Stimulated activated CD4-positive, alpha-beta T cell treated with anti-CD3 and anti-CD28 coated beads, TNF-alpha, amount 100 ng/mL, for 48 hours (primary cell): ENCODE measurements at places on chromosomes 3 and 15.

DNA sequence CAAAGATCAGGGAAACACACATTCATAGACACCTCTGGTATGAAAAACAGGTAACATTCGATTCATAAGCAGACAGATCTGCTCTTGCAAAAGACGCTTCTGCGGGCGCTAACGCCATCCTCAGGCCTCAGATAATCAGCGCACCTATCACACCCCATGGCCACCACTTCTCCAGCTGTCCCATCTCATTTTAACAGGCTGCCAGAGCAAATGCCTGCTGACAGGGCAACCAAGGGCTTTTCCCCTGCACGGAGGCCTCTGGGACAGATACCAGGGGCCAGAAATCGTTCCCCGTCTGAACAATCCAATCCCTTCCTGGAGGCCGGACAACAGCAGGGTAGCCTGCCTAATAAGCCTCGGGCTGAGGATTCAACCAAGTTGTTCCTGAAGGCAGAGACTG, 15.2 kb downstream of the ABCC5 start:
- no peak for DNase-seq

DNA sequence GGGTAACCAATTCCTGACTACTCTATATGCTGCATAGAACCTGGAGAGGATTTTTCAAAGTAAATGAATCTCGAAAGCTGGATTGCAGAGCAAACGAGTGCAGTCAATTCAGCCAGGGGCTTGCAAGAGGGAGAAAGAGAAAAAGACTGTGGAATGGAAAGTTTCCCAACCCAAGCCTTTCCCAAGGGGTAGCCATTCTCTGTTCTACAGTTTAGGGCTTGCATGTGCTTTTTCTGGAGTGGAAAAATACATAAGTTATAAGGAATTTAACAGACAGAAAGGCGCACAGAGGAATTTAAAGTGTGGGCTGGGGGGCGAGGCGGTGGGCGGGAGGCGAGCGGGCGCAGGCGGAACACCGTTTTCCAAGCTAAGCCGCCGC, 511 bp upstream of the RARB start:
- no peak for DNase-seq

- DNase-seq: no peak
These were observed 461 bp downstream of the PCYT1A start for GRCh38 chr3:196287090-196287439.

- no peak for DNase-seq
These were observed 18.1 kb downstream of the ARL8B start for GRCh38 chr3:5140230-5140621.

- DNase-seq: no peak
These were observed 364.2 kb upstream of the PLSCR5 start for GRCh38 chr3:146969356-146969755.

DNA sequence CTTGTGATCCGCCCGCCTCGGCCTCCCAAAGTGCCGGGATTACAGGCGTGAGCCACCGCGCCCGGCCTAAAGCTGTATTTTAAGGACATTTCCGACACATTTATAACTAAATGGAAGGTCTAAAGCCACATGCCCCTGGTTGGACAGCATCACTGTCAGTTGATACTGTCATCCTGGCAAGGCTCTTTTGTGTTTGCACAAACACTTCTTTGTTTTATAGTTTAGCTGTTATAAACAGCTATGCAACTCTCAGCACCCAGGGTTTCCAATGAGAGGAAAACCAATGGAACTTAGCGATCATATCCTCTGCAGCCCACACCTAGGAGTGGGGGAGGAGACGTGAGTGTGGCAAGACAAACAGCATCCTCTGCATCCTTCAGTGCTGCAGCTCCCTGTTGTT, 19.7 kb downstream of the NIPA1 start:
- no peak for DNase-seq

GRCh38 chr15:95826412-95827195, 503.9 kb upstream of the NR2F2 start:
- DNase-seq: no peak

- DNase-seq: no peak
These were observed 44.2 kb upstream of the PLXNA1 start for GRCh38 chr3:126938520-126939337.

DNA sequence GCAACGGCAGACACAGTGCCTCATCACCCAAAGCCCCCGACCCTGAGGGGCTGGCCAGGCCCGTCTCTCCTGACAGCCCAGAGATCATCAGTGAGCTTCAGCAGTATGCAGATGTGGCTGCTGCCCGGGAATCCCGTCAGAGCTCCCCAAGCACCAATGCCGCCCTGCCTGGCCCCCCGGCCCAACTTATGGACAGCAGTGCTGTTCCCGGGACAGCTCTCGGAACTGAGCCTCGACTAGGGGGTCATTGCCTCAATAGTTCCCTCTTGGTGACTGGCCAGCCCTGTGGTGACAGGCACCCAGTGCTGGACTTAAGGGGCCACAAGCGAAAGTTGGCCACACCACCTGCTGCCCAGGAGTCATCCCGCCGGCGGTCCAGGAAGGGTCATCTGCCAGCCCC, 8.6 kb upstream of the TEX264 start:
- DNase-seq: no peak

GRCh38 chr3:113948015-113948917, 453 bp downstream of the ZDHHC23 start:
- DNase-seq: no peak
